SK-MEL-5 (cell line): ENCODE measurements at places on chromosomes 5 and 9.

- DNase-seq: no peak
Observed at GRCh38 chr5:136067422-136067821, 38.6 kb downstream of the TGFBI start.

- DNase-seq: no peak
Observed at GRCh38 chr5:149793256-149793550, 63.1 kb downstream of the PPARGC1B start.

DNA sequence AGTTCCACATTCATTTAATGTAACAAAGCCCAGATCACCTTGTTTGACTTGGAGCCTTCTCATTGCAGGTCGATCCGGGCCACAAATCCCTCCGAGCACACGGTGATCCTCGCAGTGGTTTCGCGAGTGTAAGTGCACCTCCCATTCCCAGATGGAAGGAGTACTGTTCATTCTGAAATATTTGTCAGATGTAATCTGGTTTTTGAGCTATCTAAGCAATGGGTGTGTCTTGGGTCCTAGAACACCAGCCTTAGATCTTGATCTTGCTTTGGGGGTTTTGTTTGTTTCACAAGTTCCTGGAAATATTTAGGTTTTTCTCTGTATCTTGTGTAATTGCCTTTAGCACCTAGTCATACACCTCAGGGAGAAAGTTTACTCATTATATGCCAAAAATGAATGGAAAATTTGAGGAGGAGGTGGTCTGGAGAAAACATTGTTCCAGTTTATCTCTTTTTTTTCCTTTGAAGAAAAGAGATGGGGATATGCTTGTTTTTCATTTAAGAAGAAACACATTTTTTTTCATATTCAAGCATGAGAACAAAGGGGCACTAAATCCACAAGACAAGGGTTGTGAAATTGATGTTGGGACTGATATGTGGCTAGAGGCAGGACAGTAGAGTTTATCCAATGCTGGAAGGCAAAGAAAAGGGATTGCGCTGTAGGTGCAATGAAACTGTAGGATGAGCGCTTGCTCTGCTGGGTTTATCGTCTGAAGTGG is 118.6 kb downstream of the PDE8B start:
- DNase-seq: no peak

DNA sequence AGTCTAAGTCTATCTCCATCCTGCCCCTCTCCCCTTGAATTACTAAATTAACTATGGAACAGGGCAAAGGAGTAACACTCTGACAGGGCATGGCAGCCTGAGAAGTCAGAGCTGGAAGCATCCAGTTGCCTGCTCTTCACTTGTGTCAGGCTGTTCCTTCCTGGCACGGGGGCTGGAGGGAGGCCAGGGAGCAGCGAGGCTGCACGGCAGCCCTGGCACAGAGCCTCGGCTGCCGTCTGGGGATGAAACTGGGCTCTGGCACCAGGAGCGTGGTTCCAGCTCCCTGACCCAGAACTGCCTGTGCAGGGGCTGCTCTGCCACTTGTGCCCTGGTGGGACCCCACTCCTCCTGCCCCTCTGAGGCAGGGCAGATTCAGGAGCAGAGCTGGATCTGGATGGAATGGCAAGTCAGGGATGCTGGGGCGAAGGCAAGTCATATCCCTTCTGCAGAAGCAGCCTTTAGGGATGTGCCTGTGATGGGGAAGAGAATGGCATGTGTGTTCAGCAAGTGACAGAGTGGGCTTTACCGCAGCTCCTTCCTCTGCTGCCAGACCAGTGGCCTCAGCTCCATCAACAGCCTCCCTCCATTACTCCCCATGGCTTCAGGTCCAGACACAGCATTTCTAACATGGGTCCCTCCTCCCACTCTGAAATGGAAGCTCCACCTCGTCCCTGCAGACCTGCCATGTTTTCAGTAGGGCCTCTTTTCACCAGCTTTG is 42.2 kb upstream of the PDE8B start:
- no peak for DNase-seq

- DNase-seq: no peak
Observed at GRCh38 chr9:20477940-20478620, 144.2 kb downstream of the MLLT3 start.

DNA sequence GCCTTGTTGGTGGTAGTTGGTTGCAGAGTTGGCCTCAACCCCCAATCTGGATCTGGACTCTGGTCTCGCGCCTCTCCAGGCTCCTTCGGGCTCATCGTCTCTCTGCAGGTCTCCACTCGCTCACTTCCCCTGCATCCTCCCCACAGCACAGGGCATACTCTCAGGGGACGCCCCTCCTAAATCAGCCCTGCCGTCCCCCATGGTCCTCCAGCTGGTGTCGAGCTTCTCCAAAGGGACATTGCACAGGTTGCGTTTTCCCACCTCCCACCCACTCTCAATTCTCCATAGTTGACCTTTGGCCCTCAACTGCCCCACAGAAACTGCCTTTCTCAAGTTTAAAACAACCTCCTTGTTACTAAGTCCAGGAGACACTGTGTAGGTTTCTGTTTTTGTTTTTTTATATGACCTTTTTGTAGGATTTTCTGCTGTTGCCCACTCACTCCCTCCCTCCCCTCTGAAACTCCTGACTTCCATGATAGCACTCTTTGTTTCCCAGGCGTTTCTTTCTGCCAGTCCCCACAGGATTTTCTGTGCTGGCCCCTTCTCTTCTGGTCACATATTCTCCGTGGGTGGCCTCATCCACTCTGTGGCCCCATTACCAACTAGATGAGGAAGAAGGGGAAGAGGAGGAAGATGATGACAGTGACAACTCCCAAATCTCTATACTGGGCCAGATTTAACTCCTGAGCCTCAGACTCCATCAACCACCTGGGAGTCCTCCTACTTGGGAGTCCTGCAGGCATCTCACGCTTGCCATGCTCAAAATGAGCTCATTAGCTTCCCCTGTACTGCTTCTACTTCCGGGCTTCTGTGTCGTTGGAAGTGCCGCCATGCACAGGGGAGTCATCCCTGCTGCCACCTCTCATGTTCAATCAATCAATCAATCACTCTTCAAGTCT is 50.3 kb downstream of the ALG2 start:
- peak; percentile 21 for DNase-seq

GRCh38 chr5:135341016-135341666 is 57.9 kb downstream of the MACROH2A1 start:
- DNase-seq: no peak

DNA sequence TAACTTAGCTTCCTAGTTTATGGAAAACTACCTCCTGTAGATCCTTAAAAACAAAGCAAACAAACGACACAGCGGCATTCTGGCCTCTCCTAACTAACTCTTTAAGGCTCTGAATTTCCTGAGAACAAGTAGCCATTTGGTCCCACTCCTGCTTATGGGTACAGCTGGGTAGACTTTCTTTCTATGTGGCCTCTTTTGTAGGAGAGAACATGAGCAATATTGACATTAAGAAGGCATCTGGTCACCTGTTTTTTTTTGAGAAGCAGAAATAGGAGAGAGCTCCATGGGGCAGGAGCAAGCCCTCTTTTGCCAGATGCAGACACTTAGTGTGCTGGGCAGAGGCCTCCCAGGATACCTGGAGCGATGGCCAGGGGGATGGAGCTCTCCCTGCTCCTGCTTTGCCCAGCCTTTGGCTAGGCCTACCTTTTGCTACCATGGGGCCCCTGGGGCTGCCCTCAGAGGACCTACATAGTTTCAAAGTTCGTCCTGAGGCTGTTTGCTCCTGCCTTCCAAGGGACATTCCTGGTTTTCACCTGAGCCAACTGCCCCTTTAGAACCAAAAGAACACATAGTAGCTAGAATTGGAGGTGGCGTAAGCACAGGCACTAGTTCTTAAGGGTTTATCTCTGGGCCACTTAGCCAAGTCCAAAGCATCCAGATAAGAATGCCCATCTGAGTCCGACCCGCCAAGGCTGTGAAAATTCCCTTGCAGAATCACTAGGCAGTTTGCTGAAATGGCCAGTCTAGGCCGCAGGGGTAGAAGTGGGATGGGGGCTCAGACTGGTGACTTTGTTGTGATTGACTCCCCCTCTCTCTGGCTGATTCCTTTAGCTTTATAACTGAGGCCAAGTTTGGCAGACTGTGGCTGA is 2.4 kb upstream of the STC2 start:
- DNase-seq: no peak

- no peak for DNase-seq
Observed at GRCh38 chr5:132510076-132510475, 19.5 kb upstream of the IRF1 start.

DNA sequence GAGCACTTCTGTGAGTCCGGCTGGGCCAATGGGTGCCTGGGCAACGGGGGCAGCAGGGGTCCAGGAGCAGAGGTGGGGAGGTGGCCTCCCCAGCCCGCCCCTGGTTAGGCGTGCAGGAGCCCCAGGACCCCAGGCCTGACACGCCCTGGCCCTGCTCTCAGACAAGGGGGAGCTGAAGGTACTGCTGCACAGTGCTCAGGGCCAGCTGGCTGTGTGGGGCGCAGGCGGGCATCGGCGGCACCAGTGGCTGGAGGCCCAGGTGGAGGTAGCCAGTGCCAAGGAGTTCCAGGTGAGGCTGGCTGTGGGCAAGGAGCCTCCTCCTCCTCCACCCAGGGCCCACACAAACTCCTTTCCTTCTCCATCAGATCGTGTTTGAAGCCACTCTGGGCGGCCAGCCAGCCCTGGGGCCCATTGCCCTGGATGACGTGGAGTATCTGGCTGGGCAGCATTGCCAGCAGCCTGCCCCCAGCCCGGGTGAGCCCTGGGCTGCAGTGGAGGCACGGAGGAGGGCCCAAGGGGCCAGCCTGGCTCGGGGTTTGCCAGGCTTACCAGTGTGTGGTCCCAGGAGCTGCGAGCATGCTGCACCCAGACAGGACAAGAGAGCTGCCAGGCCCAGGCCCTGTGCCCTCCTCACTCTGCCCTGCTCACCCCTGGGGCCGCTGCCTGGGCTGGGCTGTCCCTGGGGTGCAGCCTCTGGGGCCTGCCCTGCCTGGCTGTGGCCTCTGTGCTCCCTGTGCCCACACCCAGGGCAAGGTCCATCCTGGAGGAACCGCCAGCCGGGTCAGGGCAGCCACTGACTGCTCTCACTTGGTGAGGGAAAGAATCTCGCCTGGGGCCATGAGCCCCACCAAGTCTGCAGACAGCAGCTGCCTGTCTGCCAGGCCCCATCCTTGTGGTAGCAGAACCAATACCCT is 7.0 kb downstream of the MAMDC4 start:
- no peak for DNase-seq

- no peak for DNase-seq
Observed at GRCh38 chr5:119275146-119275545, 80.7 kb upstream of the TNFAIP8 start.

GRCh38 chr9:105693435-105694189 is 729 bp upstream of the TMEM38B start:
- peak; percentile 13 for DNase-seq

- DNase-seq: no peak
Observed at GRCh38 chr5:133751421-133751820, 139.1 kb upstream of the FSTL4 start.

DNA sequence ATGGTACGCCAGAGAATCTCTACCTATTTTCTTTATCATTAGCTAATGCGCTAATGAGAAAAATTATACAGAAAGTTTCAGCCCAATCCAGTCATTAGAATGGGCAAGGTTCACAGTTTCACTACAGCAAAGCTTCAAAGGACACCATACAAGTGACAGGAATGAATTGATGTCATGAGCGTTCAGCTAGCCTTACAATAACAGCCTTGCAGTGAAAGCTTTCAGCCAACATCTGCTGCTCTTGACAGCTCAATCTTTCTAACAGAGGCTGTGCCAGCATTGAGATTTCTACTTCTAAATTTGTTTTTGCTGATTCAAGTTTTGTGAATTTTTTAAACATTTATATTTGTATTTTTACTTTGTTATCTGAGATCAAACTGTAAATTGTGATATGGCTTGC is 302.4 kb upstream of the FAM174A start:
- DNase-seq: no peak

DNA sequence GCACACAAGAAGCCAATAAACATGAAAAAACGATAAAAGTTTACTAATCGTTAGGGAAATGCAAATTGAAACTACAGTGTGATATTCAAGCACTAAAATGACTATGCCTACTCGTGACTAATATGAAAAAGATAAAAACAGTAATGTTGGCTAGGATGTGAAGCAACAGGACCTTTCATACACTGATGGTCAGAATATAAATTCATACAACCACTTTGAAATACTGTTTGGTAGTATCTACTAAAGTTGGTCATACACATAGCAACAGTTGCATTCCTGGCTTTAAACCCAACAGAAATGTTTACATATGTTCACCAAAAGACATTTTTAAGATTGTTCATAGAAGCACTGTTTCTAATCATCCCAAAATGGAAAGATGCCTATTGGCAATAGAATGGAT is 24.3 kb downstream of the FBXO38 start:
- DNase-seq: no peak

DNA sequence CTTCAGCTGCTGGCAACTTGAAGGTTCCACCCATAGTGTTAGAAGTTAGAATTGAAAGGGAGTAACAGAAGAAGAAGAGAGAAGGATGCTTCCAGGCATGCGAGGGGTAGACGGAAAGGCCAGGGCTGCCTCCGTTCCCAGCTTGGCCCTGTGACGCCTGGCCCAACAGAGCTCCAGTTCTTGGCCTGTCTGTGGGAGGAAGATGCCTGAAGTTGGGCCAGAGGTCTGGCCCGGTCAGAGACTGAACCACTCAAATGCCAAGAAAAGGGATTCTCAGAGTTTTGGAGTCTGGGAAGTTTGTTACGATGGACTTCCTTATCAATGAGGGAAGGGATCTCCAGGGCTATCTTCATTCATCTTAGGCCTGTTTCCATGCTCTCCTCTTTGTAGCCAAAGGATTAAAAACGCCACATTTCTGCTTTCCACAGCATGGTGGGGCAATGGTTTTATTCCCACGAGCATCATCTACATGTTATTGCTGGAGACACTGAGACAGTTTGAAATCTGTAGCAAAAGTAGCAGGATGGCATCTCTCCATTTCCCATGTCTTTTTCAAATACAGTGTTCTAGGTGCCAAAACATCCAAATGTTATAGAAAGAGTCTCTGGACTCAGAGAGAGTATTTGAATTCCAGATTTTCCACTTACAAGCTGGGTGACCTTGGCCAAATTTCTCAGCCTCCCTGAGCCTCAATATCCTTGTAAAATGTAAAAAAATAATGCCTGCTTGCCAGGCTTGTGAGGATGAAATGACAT is 65.4 kb upstream of the ANKRD55 start:
- no peak for DNase-seq
